Right atrium auricular region (tissue), 2 donors: ENCODE measurements at places on chromosomes 5 and 9.

DNA sequence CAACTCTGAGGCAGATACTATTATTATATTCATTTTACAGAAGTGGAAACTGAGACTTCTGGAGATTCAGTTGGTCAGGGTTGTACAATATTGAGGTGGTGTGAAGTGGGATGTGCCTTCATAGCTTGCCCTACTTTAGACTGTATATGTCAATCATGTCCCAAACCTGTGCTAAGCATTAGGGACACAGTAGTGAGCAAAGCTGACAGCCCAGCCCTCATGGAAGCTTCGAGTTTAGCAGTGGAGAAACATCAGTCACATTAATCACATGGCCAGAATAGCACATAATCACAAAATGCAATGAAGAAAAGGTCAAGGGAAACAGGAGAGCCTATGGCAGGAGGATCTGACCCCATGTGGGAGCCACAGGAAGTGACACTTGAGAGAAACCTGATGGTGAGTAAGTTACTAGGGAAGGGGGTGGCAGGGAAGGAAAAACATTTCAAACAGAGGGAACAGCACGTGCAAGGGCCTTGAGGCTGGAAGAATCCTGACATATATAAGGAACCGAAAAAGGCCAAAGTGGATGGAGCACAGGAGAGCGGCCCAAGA is 20.5 kb upstream of the RALGPS1 start:
- DNase-seq = no peak

DNA sequence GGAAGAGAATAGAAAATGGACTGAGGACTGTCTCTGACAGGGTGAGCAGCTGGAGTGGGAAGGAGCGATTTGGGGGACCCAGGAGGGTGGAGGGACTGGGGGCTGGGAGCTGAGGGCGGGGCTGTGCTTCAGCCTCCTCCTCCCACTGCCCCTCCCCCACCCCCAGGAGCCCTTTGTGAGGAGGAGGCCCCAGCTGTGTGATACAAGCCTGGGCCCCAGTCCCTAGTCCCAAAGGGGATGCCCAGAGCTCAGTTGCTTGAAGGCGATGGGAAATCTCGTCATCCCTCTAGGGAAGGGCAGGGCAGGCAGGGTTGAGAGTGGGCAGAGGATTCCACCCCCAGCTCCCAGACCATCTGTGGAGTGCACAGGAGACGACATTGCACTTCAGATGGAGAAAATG is at the start of gene SPATA31E1:
SPATA31E1 (plus strand) TSS at position 251 of the 400 bp plus-strand sequence; CDS start at position 266, 15 bp downstream.
- no peak for DNase-seq

DNA sequence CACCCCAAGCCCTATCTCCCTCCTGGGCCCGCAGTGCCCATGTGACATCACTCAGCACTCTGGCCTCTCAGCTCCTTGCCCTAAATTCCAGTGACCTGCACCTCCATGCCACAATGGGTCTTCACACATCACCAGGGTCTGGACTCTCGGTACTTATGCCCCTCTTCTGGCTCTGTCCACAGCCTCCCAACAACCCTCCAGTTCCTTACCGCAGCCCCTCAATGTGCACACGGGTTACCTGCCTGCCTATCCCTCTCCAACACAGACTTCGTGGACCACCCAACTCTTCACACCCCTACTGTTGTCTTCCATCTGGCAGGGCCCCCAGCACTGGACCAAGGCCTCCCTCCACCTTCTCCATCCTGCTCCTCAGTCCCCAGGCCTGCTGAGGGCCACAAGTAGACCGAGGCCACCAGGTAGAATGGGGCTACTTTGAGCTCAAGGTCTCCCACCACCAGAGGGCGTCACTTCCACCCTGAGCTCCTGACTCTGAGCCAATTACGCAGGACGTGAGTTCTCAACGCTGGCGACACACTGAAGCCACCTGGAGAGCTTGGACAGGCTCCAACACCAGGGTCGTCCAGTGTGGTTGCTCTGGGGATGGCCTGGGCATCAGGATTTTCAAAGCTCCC is 172.1 kb downstream of the GABBR2 start:
- no peak for DNase-seq

DNA sequence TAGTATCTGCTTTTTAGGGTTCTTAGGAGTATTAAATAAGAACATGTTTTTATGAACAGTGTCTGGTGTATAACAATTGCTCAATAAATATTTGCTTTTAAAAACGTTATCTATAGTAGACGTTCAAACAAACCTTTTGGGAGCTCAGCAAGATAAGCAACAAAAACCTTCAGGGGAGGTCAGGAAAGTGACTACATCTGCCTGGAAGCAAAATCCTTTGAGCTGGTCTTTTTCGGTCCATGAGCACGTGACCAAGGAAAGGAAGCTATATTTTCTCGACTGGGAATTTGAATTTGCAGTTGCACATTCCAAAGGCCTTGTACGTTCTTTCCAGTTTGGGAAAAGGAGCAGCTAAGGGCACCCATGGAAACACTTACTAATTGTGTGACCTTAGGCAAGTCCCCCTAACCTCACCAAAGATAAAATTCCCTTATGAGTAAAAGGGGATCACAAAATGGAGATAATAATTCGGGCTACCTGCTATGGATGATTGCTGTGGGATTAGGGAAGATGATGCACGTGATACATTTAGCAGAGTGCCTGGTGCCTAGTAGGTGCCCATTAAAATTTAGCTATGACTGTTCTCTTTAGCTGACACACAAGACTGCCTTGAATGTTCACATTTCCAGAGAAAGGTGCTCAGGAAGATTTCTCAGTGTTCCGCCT is 45.4 kb downstream of the PTTG1 start:
- no peak for DNase-seq

GRCh38 chr9:5920860-5921328 is 30.2 kb downstream of the MLANA start:
- no peak for DNase-seq
